Foreskin keratinocyte (primary cell): ENCODE measurements at places on chromosomes 7 and 10. TPM values are rescaled to one million over a fixed set of nuclear protein-coding genes. Genes with fewer than 3 reads are reported as not detected.

DNA sequence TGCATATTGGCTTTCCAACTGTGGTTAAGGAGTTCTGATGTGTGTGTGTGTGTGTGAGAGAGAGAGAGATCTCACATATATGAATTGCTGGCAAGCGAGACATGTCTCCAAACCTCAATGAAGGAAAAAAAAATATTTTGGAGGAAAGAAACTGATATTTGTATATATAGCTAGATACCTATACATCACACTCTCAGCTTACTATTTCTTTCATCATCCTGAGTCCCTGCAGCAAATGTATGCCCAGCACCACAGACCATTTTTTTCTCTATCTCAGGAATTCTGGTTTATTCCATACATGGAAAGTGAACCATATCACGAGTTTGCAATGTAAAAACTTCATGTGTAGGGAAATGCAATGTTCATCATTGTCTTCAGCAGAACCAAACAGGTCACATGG lies 68.9 kb downstream of the MTERF1 start:
- DNase-seq, result no peak

- DNase-seq, result no peak
These were observed 17.1 kb downstream of the CPA5 start for GRCh38 chr7:130361681-130362080.

- DNase-seq, result no peak
These were observed 35.2 kb downstream of the EEPD1 start for GRCh38 chr7:36188266-36188665.

Gene PLCE1
- polyA plus RNA-seq, result 0.01 and 0.02 TPM in 2 replicates

Gene GOLGA7B
- polyA plus RNA-seq, result 0.66 and 0.90 TPM in 2 replicates

GRCh38 chr7:130971297-130971696 lies 237.3 kb upstream of the KLF14 start:
- no peak for DNase-seq

Gene SPDYE18
- not detected in 2 replicates for polyA plus RNA-seq

DNA sequence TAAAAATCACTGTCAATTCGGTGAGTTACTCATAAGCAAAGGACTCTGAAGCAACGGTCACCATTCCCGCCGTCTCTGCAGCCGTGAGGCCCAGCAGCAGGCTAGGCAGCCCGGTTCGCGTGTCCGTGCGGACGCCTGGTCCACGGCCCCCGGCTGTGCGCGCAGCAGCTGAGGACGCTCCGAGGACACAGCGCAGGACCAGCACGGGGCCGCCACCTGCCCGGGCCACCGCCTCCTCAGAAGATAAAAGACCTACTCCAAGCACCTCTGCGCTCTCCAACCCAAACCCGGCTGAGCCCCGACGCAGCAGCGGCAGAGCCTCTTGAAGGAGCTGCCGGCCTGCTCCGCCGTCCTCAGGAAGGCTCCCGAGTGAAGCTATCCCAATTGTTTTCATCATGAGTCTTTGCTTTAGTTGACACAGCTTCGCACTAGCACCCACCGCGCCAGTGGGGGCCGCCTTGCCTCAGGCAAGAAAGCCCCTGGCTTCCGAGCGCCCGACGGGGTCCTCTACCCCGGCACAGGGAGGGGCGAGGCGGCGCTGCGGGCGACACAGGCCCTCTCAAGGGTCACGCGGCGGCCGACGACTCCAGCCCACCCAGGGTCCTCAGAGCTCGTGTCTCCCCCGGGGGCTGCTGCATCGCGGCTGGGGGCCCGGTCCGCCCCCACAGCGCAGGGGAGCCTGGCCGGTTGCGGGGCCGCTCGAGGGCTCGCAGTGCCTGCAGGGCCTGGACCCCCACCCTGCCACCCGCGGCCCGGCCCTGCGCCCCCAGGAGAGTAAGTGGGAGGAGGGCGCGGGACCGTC lies 16.9 kb upstream of the GPR146 start:
- DNase-seq, result no peak

Gene AOC1
- polyA plus RNA-seq, result not detected in 2 replicates

DNA sequence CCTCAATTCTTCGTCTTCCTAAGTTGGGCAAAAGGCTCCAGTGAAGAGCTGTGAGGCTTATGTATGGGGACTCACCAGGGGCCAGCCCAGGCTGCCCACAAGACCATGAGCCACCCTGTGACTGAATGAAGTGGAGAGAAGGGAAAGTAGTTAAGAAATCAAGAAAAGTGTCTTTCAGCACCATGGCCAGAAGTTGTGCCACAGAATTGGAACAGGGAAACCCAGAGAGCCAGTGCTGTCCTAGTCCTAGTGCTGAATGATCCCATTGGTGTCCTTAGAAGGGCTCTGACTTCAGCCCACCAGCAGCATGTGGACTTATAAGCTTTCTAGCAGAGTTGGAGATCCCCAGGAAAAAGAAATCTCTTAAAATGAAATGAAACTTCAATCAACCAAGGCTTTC lies 37.0 kb upstream of the CCSER2 start:
- DNase-seq, result peak; percentile 53

DNA sequence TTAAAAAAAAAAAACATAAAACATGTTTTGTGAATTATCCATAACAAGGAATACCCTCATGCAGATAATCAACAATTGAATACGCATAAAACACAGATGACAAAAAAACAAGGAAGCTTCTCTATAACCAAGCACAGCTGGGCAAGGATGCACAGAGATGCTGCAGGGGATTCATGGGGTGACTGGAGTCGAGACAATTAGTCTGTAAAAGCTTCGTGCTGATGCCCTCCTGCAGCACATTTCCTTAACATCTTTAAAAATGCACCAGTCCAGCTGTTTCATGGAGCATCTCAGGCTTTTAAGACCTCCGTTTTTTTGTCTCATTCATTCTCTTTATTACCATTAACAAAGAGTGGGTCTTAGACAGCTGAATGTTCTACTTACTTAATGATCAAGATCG lies 794.0 kb upstream of the C7orf33 start:
- DNase-seq, result no peak

DNA sequence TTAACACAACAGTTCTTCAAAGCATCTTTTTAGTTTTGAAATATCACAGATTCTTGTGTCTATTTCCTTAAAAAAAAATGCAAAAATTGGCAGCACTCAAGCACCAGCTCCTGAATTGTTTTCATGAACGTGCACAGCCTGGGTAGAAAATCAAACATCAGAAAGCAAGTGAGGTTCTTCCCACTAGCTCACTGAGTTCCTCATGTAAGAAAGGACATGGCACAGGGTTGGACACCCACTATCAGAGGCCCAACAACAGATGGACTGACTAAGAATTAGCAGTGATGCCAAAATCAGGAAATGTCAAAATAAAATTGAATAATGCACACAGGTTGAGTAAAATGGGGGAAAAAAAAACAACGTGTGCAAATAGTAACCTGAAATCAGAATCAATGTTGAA lies 146.8 kb downstream of the PCLO start:
- no peak for DNase-seq

GRCh38 chr7:111192614-111193413 lies 101.9 kb downstream of the LRRN3 start:
- no peak for DNase-seq

- peak; percentile 73 for DNase-seq
These were observed 2.0 kb downstream of the ANLN start for GRCh38 chr7:36391436-36392198.

Gene HKDC1
- polyA plus RNA-seq, result 0.50 and 0.91 TPM in 2 replicates

GRCh38 chr10:133159611-133159949 lies 439 bp upstream of the KNDC1 start:
- no peak for DNase-seq

DNA sequence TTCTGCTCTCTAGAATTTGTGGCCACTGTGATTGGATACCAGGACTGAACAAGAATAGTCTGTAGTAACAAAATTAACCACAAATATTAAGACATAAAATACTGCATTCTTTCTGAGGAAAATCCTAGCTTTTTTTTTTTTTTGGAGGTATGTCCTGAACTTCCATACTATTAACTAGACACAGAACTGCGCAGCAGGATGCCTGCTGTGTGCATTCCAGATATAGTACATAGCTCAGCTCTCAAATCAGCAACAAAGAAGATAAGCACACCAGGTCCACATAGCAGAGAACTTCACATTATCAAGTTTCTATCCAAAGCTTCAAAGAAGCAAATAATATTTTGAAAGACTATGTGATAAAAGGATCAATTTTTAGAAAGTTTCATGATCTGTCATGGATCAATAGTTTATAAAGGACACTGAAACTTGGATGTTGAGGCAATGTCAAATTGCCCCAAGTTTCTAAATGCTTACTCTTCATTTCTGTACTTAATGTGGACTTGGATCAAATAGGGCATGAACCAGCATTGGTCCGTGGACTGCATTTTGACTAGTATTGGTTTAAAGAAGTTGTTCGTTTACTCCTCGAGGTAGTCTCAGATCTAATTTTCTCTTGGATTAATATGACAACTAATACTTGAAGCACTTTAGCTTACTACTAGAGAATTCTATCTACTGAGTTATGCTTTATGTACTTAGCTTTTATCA lies 15.4 kb downstream of the NAMPT start:
- DNase-seq, result no peak

Gene LIPM
- 0.07 TPM in 1 of 2 replicates, not detected in the other for polyA plus RNA-seq

DNA sequence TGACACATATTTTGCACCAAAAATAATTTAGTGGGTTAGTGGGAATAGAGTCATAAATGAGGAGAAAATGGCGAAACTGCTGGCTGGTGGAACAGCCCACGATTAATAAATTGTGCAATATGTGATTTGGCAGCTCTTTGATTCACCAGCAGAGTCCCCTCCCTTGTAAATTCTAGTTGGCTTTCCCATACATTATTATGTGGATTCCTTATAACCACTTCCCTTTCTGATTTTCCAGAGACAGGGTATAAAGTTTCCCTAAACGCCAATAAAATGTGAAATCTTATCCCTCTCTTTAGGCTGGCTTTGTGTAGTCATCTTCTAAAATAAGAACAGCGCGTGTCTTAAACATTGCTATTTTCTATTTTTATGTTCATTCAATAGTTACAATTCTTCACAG lies 149.4 kb upstream of the FERD3L start:
- DNase-seq, result no peak

Gene UCN3
- polyA plus RNA-seq, result not detected in 2 replicates

Gene LOXL4
- polyA plus RNA-seq, result 0.03 and 0.06 TPM in 2 replicates

- DNase-seq, result peak; percentile 12
These were observed 168.4 kb upstream of the IMMP2L start for GRCh38 chr7:111730476-111731300.

DNA sequence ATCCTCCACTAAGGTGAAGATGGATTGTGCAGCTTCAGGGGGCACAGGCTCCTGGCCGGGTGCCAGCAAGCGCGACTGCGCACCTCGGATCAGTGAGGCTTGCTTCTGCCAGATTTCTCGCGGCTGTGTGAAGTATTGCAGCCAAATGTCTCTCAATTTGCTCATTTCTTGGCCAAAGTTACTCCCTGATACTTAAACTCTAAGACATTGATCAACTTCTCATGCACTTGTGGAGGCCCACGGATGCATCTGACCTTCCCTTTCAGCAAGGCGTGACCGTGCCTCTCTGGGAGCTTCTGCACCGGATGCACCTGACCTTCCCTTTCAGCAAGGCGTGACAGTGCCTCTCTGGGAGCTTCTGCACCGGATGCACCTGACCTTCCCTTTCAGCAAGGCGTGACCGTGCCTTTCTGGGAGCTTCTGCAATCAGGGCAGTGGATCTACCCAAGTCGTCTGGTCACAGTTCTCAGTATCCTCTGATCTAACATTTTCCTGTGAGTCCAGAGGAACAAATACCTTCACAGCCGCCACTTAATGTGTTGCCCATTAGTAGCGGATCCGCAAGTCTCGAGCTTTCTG lies 248.3 kb downstream of the ADARB2 start:
- no peak for DNase-seq

Gene PRR15
- 5.4 TPM in 2 replicates for polyA plus RNA-seq

- DNase-seq, result no peak
These were observed 48.6 kb downstream of the DGKI start for GRCh38 chr7:137798073-137798763.

DNA sequence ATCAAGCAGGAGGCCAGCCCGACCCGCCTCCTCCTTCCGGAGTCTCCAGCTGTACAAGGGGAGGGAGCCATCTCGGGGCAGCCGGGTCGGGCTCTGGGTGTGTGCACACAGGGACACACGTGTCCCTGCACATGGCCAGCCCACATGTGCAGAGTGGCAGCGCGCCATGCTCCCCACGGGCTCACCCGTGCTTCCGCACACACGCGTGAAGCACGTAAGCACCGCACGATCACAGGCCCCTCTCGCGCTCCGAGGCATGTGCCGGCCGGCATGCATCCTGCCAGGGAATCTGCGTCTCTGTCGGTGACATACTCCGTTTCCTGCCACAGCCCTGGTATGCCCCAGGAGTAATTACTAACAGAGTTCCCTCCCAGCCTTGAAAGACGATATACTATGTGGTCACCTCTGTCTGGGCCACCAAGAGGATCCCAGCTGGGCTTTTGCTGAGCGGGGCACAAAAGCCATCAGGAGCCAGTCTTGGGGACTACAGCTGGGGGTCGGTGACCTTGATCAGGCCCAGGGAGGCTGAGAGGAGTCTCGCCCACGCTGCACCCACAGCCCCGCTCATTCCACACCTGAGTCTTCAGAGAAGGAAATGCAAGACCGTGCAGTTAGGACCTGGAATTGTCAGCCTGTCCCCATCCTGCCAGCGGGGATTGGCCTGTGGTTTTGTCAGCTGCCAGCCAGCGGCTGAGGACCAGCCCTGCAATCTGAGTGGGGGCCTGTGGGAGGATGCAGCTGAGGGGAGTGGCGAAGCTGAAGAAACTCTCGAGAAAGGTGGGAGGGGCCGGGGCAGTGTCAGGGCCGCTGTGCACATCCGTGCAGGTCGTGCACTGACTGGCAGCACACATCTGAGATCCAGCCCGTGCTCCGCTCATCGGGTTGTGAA lies 11.0 kb upstream of the LFNG start:
- no peak for DNase-seq

DNA sequence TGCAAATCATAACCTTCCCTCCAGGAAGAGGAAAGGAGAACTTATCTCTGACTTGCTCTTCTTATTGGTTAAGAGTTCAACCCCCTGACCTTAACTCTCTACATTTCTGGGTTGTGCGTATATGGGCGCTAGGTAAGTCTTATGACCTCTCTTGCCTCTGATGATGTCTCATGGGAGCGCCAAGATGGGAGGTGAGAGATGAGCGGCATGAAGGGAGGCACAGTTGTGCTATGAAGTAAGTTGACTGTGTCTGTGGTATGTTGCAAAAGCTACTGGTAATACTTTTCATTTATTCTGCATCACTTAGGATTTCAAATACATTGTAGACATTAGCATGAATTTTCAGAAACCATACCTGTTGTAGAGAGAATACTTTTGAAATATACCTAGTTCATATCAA lies 59.0 kb downstream of the EXOC6 start:
- no peak for DNase-seq

DNA sequence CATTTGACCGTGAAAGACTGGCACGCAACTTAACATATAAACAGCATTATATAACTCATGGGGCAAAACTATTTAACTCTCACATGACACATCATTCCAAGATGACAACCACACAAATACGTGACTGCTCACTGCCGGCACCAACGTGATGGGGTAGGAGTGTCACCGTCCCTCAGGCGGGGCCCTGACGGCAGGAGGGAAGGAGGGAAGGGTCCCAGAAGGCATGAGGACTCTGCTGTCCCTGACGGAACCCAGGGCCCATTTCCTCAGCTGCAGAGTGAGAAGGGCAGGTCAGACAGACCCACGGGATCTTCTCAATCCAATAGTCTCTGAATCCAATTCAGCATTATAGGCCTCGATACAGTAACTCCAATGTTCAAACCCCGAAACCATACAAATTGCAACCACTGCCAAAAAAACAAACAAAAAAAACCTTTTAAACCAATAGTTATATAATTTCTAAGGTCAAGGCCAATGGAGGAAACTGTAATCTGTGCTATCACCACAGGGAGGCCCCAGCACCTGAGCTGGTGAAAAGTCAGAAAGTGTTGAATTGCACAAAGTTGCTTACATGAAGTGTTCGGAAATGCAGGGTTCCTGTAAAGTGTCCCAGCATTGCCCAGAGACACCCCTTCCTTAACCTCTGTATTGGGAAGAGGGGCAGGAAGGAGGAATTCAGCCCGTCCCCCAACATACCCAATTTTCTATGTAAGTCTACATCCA lies 137.4 kb downstream of the TNS3 start:
- DNase-seq, result no peak

Gene ASAH2B
- polyA plus RNA-seq, result 2.7 and 3.6 TPM in 2 replicates

Gene VTI1A
- 6.5 and 7.7 TPM in 2 replicates for polyA plus RNA-seq
